ENCODE measurements at places on chromosomes 7 and 10.

DNA sequence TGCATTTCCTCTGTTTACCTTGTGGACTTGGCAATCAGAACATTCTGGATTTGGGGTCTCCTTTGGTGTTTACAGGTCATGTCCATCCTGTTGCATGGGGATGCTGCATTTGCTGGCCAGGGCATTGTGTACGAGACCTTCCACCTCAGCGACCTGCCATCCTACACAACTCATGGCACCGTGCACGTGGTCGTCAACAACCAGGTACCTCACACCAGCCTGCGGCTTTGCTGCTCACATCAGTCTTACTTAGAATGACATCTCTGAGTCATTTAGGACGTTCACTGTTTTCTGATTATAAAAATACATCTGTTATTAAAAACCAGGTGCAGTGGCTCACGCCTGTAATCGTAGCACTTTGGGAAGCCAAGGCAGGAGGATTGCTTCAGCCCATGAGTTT lies 67.0 kb upstream of the ZMIZ2 start:
- DNase-seq, result no peak

- DNase-seq, result no peak
Observed at GRCh38 chr7:144761493-144761892, 74.4 kb downstream of the TPK1 start.

DNA sequence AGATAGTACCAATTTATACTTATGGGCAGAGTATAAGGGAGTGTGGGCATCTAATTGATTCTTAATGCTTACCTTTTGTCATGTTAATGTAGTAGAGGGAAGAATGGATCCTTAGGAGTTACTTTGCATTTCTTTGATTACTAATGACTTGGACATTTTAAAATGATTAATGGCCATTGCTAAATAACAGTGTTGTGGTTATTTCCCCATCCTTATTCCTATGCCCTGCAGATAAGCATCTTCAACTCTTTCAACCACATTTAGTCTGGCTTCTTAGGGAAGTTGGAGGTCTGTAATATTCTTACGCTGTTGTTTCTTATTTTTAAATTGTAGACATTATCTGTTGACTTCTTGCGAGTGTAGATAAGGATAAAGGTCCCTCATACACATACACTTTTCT lies 37.2 kb downstream of the KAT6B start:
- DNase-seq, result no peak

DNA sequence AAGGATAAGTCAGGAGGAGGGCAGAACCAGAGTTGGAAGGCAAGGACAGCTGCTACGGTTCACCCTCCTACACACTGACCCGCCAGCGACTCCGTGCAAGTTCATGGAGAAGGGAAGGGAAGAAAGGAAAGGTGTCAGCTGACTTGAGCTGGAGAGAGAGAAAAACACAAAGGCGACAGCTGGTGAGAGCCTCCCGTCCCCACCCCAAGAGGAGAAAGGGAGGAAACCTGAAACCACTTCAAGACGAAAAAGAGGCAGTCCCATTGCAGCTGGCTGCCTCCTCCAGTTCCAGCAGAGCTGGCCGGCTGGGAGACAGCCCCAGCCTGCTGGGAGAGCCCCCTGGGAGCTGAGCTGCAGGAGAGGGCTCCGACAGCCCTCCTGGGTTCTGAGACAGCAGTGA lies 75.2 kb downstream of the PARD3 start:
- DNase-seq, result peak; percentile 90

DNA sequence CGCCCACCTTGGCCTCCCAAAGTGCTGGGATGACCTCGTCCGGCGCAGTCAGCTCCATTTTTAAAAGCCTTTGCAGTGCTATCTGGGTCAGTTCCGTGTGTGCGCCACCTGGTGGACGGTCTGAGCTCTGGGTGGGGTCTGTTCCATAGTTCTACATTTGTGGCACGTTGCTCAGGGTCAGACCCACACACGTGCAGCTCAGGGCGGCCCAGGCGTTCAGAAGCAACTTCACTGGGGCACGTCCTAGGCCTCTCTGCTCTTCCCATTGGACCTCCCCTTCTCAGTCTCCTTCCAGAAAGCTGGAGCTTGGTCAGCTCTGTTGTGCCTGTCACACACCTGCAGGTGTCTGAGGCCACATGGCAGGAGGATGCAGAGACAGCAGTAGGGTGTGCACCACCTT lies 137.9 kb downstream of the DNAJB6 start:
- DNase-seq, result no peak

- no peak for DNase-seq
Observed at GRCh38 chr7:50727711-50728110, 55.0 kb downstream of the GRB10 start.

- no peak for DNase-seq
Observed at GRCh38 chr7:33054261-33054964, 8.2 kb downstream of the NT5C3A start.

DNA sequence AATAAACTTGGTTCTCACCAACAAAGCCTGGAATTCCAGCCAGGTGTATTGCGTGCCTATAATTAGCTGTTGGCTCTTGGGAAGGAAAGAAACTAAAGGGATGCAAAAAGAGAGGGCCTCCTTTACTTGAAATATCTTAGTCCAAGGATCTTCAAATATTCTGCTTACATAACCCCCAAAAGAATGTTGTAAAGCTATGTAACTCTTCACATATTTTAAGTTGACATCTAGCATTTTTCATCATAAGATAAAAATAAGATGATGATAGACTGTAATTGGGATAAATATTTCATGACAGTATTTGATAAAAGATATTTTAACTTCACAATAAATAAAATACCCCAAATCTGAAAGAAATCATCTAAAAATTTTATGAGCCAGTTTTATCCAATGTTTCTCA lies 52.5 kb upstream of the SEPTIN7 start:
- no peak for DNase-seq

GRCh38 chr10:125103924-125104323 lies 56.4 kb downstream of the CTBP2 start:
- DNase-seq, result no peak

DNA sequence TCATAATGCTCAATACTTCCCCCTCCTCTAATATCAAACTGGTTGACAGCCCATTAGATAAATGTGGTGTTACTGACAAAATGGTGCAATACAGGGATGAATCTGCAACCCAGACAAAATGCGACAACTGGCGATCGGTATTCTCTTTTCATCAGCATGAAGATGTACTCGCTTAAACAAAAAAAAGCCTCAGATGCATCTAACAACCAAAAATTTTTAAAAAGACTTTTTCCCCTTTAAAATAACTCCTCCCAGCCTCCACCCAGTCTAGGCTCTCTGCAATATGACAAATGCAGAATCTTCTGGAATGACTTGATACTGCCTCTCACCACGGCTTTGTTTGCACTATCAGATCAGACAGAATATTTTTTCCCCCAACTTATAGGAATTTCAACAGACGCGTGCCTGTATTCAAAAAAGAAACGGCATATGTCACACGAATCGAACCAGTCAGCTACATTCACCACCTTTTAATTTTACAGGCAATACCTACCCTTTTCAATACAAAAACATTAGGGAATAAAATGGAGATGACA lies 1.2 kb downstream of the YWHAG start:
- DNase-seq, result peak; percentile 48

- DNase-seq, result no peak
Observed at GRCh38 chr10:3793553-3793952, 8.5 kb upstream of the KLF6 start.

DNA sequence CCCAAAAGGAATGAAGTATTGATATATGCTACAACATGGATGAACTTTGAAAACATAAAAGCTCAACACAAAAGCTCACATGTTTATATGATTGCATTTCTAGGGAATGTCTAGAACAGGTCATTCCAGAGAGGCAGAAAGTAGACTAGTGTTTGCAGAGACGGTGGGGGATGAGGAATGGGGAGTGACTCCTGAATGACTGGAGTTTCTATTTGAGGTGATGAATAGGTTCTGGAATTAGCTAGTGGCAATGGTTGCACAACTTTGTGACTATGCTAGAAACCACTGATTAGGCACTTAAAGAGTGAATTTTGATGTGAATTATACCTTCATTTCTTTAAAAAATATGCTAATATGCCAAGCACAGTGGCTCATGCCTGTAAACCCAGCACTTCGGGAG lies 6.9 kb downstream of the KPNA7 start:
- no peak for DNase-seq

DNA sequence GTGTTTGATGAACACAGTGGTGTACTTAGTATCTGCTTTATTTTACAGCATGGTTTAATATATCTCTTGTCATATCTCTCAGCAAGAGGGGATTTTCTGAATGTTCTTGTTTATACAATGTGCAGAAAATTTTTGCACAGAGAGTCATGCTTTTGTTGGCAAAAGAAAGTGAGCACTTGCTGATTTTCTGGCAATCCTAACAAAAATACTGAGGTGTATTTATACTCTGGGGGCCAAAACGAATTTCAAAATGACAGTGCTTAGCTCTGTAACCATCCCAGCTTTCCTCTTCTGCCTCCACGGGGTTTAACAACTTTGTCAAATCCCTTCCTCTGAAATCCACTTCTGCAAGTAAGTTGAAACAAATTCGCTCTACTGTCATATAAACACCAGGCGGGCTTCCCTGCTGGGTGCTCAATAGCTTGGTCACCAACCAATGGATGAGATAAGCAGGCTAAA lies 169.2 kb downstream of the NOC3L start:
- DNase-seq, result no peak

- no peak for DNase-seq
Observed at GRCh38 chr10:128660726-128661125, 534.5 kb upstream of the MKI67 start.

- DNase-seq, result no peak
Observed at GRCh38 chr10:77622889-77623291, 14.7 kb downstream of the KCNMA1 start.

GRCh38 chr7:158409120-158409519 lies 178.5 kb downstream of the PTPRN2 start:
- DNase-seq, result no peak

DNA sequence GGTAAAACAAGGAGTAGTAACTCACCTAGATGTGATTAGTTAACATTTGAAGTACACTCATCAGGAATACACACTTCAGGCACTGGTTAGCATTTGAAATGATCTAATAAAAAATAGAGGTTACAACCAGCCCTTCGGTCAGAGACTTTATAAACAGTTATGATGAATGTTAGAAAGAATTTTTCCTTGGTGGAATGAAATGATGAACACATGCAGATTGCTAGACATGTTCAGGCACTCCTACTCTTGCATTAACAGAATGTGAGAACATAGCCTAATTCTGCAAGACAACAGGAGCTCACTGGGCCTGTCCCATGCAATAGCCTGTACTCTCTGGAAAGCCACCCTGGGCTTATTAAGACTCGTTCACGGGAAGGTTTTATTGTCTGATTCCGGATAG lies 47.3 kb upstream of the TECTB start:
- no peak for DNase-seq

- no peak for DNase-seq
Observed at GRCh38 chr7:95424716-95425115, 10.1 kb downstream of the PON2 start.

- no peak for DNase-seq
Observed at GRCh38 chr10:44860811-44861736, 50.1 kb upstream of the TMEM72 start.

DNA sequence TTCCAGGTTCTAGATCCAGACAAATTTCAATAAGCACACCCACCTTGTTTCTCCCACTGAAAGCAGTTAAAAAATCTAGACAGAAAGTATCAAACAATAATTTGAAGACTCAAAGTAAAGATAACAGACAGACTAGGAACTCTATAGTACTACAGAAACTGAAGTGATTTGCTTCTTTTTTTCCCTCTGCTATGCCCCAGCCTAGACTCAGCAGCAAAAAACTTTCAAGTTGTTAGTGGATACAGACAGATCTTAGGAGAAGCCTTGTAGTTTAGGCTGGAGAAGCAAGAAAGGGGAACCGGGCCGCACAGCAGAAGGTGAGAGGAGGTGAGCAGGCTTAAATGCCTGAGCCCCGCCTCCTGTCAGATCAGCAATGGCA lies 65.1 kb downstream of the IGF2BP3 start:
- DNase-seq, result no peak

- no peak for DNase-seq
Observed at GRCh38 chr10:58577437-58577777, 64.7 kb downstream of the BICC1 start.

DNA sequence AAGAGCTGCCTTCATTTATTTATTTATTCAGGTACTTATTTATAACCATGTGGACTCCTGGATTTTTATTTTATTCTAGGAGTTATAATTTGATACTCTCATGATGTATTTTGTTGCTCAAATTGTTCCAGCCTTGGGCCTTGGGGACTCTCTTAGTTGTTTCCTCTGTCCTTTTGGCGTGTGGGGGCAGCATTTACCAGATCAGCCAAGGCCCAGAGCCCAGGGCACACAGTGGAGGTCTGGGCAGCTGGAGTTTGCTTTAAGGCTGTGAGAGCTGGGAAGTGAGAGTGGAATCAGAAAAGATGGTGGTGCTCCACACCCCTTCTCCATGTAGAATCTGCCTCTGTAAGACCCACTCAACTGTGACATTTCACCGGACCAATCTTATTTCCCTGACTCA lies 398.9 kb downstream of the RPS24 start:
- no peak for DNase-seq

- DNase-seq, result no peak
Observed at GRCh38 chr7:14886533-14886932, 16.0 kb downstream of the DGKB start.

DNA sequence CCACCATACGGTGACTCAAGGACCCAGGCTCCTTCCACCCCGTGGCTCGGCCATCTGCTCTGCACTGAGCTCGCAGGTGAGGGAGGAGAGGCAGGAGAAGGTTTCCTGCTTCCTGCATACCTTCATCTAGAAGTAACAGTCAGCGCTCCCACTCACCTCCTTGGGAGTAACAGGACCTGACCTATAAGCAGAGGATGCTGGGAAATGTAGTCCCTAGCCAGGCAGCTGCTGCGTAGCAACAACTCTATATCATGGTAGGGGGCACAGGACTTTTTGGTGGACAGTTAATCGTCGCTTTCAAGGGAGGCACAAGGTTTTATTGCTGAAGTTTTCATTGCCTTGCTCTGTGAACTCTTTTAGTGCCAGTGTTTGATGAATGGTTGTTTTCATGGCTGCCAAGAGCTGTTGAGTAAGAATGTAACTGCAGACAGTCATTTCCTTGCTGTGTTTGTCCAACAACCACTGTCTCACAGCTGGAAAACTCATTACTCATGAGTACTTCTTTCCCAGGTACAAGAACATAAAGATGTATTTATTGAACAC lies 10.2 kb upstream of the ZFYVE27 start:
- DNase-seq, result no peak

GRCh38 chr7:137209151-137209817 lies 134.2 kb downstream of the PTN start:
- DNase-seq, result peak; percentile 8

GRCh38 chr7:3922175-3922635 lies 621.2 kb downstream of the SDK1 start:
- DNase-seq, result no peak

- DNase-seq, result no peak
Observed at GRCh38 chr7:148609045-148609725, 18.6 kb downstream of the C7orf33 start.

GRCh38 chr7:28960071-28960840 lies 2.1 kb upstream of the TRIL start:
- DNase-seq, result no peak

DNA sequence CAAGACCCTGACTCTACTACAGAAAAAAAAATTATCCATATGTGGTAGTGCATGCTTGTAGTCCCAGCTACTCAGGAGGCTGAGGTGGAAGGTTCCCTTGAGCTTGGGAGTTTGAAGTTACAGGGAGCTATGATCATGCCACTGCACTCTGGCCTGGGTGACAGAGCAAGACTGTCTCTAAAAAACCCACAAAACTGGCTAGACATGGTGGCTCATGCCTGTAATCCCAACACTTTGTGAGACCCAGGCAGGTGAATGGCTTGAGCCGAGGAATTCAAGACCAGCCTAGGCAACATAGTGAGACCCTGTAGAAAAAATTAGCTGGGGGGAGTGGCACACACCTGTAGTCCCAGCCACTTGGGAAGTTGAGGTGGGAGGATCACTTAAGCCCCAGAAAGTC lies 32.9 kb upstream of the CHST3 start:
- no peak for DNase-seq
